ENCODE measurements at places on chromosomes 5 and 9.

DNA sequence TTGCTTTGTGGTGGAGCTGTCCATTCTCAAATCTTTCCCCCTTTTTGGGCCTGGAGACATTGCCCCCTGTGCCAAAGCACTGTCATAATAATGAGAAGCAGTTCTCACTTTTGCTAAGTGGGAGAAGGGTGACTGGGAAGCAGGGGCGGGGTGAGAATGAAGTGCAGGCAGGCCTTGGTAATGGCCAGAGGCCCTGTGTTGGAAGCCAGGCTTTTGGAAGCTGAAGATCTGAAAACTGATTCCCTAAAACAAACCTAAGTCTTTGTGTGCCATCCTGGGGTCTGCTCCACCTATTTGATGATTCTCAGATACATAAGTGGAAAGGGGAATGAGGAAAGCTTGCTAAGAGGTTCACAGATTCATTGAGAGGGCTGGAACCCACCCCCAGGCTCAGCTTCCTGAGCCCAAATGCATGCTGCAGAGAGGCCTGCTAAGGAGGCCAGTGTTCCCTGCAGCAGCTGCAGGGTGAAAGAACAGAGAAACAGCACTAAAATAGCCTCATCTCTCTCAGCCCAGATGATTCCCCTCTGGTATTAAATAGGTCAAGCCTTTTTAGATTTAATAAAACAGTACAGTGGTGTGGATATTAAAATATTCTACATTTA, 75.0 kb downstream of the NSG2 start:
- DNase-seq: no peak

- no peak for DNase-seq
Measured at GRCh38 chr9:130526854-130527650, 52.3 kb upstream of the FUBP3 start.

- DNase-seq: no peak
Measured at GRCh38 chr5:123451047-123451446, 27.8 kb upstream of the CEP120 start.

GRCh38 chr9:21800931-21801682, 1.3 kb upstream of the MTAP start:
- no peak for DNase-seq

DNA sequence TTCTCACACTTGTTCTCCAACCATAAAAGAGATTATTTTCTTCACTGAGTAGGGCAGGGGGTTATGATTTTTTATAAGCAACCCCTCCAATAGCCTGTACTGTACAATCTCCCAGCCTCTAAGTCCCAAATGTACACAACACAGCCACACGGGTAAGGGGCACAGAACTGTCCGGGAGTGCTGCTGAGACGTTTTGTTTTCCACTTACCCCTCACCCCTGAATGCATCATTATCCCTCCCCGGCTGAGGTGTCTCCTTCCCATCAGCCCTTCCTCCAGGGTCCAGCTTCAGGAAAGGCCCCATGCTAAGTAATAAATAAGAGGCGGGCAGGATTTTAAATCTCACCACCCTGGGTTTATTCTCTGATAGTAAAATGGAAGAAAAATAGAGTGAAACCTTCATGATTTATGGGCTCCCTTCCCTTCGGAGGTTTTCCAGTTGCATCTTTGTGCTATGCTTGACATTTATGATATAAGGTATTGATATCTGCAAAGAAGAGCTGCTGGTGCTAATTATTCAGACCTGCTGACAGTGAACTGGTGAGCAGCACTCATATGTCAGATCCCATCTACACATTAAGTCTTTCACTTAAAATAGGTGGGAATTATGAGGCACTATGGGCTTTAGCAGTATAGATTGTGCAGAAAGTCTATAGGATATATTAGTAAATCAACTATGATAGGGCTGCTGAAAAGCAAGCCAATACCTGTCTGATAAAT, 67.2 kb upstream of the MEGF10 start:
- DNase-seq: no peak

- no peak for DNase-seq
Measured at GRCh38 chr5:10735569-10736276, 25.3 kb downstream of the DAP start.

- DNase-seq: no peak
Measured at GRCh38 chr9:93301291-93301811, 117.4 kb downstream of the WNK2 start.

DNA sequence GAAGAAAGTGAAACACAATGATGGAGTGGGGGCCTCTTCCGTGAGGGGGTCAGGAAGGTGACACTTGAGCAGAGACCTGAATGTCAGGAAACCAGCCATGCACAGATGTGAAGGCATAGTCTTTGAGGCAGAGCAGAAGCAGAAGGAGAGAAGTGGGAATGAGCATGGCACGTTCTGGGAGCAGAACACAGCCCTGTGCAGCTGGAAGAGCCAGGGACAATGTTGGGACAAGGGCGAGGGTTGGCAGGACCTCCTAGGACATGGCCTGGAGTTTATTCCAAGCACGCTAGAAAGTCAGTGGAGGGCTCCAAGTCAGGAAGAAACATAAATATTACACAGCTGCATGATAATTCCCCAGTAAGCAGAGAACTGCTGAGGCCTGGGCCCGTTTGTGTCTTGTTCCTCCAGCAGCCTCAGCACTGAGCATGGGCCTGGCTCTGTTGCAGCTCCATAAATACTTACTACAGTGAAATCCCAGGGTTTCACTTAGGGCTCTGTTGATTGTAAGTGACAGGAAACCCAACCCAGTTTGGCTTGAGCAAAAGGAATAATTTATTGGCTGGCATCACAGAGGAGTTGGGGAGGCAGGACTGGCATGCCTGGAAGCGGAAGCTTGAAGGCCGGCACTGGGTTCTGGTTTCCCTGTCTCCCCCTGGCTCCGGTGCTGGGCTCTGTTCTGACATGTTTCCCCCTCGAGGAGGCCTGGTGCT, 66.2 kb downstream of the MVB12B start:
- DNase-seq: no peak

DNA sequence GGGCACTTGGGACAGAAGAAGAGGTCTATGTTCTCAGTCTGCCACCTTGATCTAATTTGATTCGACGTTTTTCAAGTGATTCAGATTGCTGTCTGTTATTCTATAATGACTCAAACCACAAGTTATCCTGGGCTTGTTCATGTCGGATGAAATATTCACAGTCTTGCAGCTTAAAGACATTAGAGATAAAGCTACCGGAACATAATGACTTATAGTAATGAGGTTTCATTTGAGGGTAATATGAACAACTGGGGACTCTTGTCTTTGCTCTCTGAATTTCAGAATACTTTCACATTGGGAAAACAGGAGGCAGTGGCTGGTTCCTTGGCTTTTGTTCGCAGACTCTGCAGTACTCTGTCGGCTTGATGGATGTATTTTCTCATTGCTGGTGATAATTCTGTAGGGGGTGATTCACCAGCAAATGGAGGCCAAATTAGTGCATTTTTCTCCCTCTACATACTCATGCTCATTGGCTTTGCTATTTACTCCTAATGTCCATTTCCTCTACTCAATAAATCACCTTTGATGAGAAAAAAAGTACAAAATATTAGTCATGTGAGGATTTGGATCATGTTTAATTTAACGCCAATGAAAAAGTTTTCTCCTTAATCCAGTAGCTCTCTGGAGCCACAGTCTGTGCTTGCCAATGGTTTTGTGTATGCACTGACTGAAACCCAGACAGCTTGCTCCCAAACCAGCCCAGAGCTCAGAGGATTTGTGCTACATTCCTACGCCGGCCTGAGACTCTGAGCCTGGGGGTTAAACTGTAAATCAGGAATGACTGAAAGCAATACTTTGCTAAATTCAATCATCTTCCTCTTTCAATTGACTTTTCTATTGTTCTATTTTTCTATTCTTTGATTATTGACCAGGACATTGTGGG, 154.7 kb upstream of the ANKH start:
- no peak for DNase-seq

DNA sequence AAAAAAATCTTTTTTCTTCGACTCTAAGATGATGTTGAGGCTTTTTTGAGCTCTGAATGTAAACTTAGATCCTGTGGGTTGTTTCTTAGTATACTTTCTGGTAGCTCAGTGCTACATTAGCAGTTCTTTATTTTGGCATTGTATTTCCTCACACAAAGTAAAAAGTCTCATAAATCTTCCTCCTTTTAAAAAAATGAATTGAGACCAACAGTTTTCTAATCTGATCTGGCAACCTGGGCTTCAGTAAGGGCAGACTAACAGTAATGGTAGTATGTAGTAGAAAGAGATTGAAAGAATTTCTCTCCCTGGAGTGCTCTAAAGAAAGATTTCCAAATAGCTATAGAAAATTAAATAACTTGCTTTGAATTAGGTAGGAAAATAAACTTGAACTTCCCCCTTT, 31.4 kb downstream of the ZCCHC7 start:
- no peak for DNase-seq

DNA sequence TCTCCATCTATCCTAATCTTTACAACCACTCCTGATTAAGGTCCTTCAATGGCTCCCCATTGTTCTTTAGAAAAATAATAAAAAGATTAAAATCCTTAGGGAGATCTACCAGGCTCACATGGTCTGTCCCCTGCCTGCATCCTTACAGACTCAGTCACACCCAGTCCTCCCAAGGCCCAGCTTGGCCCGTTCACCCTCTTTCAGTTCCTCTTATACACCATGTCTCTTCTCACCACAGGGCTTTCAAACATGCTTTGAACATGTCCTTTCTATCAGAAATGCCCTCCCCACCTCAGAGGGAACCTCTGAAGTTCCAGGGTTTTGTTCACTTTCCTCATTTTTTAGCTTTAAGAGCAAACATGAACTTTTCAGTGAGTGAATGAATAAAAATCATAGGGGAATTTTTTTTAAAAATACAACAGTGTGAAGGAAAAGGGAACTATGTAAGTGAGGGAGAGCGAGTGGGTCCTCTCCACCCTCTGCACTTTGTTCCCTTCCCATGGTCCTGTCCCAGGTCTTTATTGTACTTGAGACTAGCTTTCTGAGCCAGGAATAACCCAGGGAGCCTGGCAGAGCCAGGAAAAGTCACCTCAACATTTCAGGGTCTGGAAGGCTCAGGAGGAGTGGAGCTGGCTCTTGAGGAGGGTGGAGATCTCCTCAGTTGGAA, 55.3 kb downstream of the TRPC7 start:
- no peak for DNase-seq

DNA sequence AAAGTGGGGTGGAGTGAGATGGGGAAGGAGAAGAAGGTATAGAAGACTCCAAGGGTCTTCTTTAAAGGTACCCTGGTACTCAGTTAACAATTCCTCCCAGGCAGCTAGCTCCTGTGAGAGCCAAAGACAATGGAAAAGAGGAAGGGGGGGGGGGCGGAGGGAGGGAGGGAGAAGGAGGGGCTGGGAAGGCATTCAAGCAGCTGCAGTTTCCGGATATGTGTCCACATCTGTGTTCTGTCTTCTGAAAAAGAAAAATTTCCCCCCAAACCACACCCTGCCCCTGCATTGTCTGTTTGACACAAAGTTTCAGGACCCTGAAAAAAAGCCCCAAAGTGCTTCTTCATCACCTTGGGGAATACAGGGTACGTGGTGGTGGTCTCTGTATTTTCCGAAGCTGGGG, 11.1 kb downstream of the SPRY4 start:
- DNase-seq: no peak

DNA sequence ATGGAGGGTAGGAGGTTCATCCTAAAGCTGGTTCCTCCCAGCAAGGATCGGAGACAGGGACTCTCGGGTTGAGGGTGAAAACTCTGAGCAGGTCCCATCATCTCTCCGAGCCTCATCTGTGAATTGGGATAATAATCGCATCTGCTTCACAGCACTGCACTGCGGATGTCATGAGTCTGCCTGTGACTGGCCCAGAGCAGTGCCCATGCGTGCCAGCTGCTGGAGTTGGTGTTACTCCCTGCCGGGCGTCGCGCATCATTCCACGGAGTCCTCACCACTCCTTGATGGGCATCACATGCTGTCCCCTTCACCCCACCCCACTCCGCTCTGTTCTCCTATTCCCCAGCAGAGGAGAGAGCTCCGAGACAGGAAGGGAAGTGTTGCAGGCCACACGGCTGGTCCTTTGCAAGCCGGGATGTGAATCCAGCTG, 35.1 kb upstream of the ORM1 start:
- no peak for DNase-seq

DNA sequence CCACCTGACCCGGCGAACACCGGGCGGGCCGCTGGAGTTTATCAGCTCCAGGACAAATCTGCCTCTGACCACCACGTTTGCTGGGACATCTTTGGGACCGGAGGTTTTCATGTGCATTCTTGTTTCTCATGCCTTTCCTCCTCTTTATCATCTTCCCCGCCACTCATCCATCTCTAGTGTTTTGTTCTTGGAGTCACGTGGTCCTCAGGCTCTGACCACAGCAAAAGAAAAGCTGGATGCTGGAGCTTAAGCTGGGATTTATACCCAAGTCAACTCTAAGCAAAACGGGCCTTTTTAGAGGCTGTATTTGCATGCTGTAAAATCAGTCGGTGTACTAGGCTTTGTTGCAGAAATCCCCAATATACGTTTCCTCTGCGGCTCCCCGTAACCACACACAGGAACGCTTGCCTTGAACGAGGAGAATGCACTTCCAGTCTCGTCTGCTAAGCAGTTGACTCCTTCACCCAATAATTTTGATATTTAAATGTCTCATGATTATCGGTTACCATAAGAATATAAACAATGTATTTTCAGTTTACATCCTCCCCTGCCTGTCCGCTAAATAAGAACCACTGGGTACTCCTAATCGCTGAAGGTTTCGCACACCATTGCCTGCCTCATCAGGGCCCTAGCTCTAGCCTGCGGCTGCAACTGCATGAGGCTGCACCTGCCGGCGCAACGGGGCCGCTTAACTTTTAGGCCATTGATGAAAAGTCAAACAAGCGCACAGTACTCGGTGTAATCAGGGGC, 560 bp upstream of the NDUFS6 start:
- no peak for DNase-seq

- peak; percentile 64 for DNase-seq
Measured at GRCh38 chr5:138352071-138352721, at the start of gene KDM3B. Gene KDM3B, plus strand, starts transcription at chr5:138352685. Its CDS starts 111 bp downstream, at chr5:138352796.

DNA sequence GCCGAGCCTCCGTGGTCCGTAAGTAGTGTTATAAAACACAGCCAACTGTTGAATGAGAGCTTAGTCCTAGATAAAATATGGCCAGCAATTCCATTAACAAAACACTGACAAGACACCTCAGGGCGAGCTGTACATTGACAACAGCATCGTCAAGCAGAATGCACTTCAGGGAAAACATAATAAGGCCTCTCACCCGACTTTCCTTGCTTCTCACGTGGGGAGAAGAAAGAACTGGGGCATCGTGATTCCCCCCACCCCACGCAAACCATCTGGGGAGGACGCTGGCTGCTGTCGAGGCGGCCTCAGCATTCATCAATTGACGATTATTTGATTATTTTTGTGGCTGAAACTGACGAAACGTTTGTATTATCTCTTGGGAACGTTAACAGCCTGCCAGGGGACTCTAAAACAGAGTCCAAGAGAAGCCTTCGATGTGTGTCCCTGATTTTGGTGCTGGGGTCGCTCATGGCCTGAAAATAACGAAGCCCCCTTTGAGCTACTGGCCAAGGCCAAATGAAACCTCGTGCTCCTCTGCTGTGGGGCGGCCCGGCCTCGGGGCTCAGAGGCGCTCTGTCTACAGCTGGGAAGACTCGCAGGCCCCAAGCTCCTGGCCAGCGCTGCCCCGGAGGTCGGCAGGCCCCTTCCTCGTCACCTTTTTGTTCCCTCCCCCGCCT, 464 bp downstream of the GDF9 start:
- DNase-seq: no peak

GRCh38 chr5:359301-359897, 37.9 kb downstream of the AHRR start:
- DNase-seq: no peak
